NCI-H2029 (cell line): ENCODE measurements at places on chromosomes 12 and 14.

DNA sequence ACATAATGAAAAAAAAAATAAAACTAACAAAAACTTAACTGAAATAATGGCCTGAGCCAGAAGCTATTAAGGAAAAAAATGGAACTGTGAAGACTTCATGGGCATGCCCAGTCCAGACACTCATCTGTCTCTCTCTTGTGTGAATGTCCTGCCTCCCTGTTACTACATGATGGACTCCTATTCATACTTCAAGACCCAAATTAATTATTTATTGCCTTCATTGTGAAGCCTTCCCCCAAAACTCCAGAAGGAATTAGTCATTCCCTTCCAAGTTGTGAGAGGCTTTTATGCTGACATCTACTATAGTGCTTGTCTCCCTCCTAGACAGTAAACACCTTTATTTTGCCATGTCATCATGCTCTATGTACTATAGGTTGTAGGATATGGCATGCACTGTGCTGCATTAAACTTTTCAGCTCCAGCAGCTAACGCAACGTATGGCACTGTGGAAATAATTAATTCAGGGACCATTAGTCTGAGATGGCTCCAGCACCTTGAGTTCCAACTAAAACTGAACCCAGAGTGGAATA lies 25.0 kb upstream of the C12orf42 start:
- DNase-seq = no peak

DNA sequence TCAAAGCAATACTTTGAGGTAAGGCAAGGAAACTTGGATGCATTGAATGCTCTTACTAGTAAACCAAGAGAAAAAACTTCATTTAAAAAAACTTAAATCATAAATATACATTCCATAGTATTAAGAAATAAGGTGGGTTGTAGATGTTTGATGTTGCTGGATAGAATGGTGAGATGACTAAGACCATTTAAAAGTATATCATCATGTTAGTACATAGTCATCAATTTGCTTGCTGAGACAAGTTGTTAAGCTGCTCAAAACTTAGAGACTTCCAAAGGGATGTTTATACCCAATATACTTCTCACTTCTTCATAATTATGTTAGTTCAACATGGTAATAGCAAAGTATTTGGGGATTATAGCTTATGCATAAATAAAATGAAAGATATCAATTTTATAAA lies 675.5 kb upstream of the MGAT4C start:
- no peak for DNase-seq

GRCh38 chr12:132517740-132518100 lies 27.8 kb downstream of the FBRSL1 start:
- no peak for DNase-seq

DNA sequence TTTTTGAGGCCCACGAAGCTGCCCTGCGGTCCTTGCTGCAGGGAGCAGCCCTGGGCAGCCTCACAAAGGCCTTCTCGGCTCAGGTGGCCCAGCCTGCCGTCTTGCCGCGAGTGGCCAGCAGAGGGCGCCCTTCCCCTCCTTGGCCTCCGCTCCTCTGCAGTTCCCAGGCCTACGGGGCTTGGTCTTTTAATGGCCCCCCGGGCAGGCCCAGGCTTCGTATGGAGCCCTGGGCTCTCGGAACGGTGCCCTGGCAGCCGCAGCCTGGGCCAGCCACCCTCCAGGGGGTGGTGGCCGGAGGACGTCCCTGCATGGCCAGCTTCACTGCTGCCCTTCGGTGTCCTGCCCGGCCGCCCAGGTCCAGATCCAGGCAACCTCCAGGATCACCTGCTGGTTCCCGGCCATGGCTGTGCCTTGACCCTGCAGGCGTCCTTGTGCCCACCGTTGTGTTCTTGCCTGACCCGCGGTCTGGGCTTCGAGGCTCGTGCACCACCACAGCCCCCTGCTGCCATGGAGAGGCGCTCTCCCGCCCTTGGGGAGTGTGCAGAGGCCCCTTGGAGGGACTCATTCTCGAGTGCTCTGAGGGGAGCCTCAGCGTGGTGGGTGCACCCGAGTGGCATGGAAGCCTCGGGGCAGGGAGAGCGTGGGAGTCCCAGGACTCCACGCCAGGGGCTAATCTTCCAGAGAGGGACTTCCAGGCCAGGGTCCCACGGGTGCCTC lies 9.4 kb downstream of the ASPG start:
- no peak for DNase-seq

GRCh38 chr12:2118481-2119255 lies 65.9 kb downstream of the CACNA1C start:
- no peak for DNase-seq

DNA sequence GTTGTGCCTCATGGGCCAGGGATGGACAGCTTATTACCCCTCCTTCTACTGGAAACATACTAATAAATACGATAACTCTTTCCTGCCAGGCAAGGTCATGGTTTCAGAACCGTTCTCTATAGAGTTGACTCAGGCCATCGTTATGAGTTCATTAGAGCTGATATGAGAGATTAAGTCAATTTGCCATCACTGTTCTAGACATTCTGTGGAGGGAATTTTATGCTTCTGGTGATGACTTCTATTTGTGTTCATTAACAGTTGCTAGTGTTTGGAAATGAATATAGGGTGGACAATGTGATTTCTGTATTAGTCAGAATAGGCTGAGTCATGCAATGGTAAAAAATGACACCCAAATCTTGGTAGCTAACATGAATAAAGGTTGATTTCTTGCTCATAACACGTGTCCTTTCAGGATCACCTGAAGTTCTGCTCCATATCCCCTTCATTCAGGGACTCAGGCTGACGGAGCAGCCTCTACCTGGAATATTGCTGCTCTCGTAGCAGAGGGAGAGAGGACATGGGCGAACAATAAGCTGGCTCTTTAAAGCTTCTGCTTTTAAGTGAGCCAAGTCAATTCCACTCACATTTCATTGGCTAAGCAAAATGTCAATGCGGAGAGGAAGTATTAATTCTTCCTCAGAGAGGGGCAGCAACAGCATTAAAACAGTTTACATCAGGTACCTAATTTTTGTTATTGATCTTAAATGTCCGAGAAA lies 18.5 kb upstream of the TBPL2 start:
- DNase-seq = no peak

DNA sequence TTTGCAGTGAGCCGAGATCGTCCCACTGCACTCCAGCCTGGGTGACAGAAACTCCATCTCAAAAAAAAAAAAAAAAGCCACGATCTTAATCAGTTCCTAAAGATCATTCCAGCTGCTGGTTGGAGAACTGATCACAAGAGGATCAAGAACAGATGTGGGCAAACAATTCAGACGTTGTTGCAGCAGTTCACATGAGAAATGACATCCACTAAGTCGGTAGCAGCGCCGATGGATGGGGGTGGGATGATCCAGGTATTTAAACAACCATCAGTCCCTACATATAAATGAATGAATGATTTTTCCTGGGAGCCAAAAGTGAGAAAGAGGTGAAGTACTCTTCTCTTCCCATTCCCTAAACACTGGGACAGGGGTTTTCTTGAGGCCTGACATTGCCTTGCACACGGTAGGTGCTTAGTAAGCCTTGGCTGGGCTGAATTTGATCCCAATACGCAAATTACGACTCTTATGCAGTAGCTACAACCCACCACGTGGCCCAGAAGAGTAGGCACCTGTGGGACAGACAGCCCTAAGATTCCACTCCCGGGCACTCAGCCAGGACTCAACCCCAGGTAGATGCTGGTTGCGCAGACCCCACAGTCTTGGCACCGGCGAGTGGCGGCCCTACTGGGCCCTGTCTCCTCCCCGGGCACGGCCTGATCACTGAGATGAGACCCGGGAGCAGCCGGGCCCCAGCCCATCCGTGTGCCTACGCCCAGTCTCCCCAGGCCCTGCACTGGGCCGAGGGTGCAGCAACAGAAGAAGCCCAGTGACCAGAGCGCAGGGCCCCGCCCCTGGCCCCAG lies 565 bp downstream of the SPRYD3 start:
- peak; percentile 44 for DNase-seq

GRCh38 chr12:76137606-76138005 lies 53.1 kb upstream of the NAP1L1 start:
- DNase-seq = no peak

- DNase-seq = no peak
Measured at GRCh38 chr12:105083551-105084105, 630 bp downstream of the ALDH1L2 start.

DNA sequence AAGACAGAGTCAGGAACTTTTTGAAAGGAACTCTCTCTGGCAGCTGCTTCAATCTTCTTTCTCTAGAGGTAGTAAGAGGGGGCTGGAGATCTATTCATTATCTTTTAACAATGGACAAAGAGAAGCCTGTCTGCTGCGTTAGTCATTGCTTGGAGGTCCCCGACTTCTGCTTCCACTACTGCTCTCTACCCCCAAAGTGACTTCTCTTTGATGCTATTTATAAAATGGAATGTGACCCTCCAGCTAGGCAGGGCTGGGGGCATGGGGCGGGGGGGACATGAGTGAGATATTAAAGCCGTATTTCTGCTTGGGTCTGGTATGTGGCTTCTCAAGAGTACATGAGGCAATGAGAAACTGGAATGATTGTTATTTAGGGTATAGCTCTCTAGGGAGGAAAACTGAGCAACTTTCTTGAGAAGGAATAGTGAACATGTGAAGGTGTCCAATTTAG lies 41.4 kb upstream of the NUDT4 start:
- DNase-seq = no peak

DNA sequence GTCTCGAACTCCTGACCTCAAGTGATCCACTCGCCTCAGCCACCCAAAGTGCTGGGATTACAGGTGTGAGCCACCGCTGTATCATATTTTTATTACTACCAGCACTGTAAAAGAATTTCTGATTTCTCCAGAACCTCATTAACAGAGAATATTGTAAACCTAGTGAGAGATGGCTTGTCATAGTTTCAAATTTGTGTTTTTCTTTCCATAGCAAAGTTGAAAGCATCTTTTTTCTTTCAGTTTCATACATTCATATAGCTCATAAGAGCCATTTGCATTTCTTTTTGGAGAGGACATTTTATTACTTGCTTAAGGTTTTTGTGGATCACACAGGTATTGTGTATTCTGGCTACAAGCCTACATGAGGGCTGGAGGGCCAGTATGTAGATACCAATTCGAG lies 58.0 kb downstream of the MIS18BP1 start:
- DNase-seq = no peak
